ENCODE measurements at places on chromosomes 5 and 9.

DNA sequence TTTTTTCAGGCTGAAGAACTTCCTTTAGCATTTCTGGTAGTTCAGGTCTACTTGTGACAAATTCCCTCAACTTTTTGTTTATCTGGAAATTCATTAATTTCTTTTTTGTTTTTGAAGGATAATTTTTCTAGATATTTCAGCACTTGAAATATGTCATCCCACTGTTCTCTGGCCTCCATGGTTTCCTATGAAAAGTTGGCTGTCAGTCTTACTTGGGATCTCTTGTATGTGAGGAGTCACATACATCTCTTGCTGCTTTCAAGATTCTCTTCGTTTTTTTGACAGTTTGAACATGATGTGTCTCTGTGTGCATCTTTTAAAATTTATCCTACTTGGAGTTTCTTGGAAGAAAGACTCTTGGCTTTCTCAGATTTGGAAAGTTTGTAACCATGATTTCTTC is 79.5 kb downstream of the RIC1 start:
- DNase-seq, result no peak

DNA sequence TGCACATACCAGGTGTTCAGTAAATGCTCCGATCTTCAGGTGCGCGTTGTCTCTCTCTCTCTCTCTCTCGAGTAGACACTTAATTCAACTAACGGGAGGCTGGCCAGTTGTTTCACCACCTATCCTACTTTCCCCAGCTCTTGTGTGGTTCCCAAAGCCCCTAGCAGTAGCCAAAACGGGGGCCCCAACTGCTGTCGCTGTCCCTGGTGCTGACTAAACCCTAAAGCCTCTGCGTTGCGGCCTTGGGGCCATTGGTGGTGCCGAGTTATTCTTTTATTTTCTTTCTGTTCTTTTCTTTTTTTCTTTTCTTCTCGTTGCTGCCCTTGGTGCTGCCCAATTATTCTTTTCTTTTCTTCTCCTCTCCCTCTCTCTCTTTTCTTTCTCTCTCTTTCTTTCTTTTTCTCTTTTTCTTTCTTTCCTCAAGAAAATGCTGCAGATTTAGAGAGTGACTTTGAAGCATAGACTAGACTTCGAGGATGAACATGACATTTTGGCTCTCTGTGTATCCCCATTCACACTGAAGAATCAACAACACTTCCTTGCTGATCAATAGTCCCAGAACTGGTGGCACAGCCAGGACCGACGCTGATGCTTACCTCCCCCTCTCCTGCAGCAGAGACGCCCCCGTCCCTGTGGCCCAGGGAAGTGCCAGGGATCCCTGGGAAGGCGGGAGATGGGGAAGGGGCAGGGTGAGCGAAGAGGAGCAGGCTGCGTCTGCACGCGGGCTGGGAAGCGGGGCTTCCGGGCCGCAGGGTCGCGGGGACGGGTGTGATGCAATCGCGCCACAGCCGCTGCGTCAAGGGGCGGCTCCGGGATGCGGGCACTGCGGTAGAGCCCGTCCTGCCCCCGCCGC is at the start of gene FBLL1:
Gene FBLL1 (plus strand): TSS at position 785 of the 853 bp plus-strand sequence. CDS start 200 bp downstream, outside the sequence.
- peak; percentile 41 for DNase-seq

DNA sequence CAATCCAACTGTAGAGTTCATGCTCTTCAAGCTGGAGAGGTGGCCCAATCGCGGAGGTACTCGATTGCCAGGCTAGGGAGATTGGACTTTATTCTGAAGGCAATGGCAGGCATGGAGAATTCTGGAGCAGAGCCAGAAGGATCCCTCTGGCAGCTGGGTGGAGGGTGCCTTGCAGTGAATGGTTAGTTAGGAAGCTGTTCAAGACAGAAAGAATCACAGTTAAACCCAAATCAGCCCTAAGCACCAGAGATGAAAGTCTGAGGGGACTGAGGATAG is 182.4 kb downstream of the RGS3 start:
- DNase-seq, result no peak

DNA sequence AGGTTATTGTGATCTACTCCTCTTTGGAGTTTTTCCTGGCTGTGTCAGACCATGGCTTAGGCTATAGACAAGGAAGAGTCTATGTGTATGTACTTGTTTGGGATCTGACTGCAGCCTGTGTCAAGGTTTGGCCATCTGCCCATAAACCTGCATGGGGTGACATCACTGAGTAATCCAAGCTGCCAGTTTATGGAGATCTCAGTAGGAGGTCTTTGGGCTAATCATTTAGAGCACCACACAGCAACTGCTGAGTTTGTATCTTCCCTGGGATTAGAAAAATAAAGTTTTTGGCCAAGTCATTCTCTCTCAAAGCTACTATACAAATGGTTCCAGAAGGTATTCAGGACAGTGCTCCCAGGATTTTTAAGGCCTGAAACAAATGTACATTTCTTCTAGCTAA is 65.5 kb upstream of the HSPB3 start:
- peak; percentile 82 for DNase-seq

DNA sequence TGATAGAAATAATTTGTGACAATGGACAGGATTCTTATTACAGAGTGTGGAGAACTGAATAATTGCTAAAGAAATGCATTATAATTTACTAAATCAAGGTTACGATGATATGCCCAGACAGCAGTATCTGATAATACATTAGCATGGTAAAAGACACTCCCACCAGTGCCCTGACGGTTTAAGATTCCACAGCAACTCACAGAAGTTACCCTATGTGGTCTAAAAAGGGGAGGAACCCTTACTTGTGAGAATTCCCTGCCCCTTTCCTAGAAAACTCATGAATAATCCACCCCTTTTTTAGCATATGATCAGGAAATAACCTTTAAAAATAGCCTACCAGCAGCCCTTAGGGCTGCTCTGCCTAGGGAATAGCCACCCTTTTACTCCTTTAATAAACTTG is 244.7 kb upstream of the SLC24A2 start:
- no peak for DNase-seq

- DNase-seq, result no peak
These were observed 136.0 kb downstream of the SCAMP1 start for GRCh38 chr5:78496373-78496772.

- no peak for DNase-seq
These were observed 361.3 kb downstream of the RAB3C start for GRCh38 chr5:58944221-58944620.

GRCh38 chr9:29555502-29555901 is 1982.2 kb upstream of the C9orf72 start:
- DNase-seq, result no peak
